ENCODE measurements at places on chromosomes 7 and 10.

- no peak for DNase-seq
These were observed 8.5 kb downstream of the CALHM2 start for GRCh38 chr10:103443475-103444185.

- no peak for DNase-seq
These were observed 23.4 kb upstream of the DPYSL4 start for GRCh38 chr10:132163278-132163765.

DNA sequence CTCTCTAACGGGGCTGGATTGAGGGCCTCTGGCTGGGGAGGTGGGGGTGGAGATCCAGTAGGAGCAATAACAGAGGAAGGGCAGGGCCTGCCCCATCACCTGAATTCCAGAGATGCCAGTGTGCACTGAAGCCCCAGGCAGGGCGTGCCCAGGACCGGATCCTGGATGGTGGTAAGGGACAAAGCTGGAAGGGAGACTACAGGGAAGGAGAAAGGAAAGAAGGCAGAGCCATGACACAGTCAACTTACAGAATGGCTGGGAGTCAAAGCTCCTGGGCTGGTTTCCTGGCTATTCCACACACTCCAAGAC, 666 bp downstream of the TMEM139 start:
- DNase-seq, result no peak

DNA sequence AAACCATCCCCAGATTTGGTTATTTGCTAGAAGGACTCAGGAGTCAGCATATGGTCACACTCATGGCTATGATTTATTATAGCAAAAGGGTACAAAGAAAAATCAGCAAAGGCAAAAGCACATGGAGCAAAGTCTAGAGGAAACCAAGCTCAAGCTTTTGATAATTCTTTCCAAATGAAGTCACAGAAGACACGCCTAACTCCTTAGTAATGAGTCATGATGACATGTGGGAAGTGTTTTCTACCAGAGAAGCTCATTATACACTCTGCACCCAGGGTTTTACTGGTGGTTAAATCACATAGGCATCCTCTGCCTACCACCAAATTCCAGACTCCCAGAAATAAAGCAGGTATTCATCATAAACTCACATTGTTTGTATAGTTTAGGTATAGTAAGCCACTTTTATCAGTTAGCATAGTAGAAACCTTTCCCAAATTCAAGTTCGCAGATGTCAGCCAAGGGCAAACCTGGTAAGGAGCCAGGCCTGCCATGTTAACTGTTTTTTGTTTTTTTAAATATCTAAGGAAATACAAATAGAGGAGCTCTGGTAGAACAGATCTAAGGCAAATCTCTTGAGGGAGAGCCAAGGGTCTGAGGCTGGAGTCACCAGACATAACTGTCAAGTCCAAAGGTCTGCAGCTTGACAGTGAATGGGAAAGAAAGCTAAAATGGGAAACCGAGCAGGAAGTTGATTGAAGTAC, 15.4 kb upstream of the HIBADH start:
- DNase-seq, result no peak

- DNase-seq, result no peak
These were observed 140.8 kb upstream of the GRB10 start for GRCh38 chr7:50923476-50923875.

DNA sequence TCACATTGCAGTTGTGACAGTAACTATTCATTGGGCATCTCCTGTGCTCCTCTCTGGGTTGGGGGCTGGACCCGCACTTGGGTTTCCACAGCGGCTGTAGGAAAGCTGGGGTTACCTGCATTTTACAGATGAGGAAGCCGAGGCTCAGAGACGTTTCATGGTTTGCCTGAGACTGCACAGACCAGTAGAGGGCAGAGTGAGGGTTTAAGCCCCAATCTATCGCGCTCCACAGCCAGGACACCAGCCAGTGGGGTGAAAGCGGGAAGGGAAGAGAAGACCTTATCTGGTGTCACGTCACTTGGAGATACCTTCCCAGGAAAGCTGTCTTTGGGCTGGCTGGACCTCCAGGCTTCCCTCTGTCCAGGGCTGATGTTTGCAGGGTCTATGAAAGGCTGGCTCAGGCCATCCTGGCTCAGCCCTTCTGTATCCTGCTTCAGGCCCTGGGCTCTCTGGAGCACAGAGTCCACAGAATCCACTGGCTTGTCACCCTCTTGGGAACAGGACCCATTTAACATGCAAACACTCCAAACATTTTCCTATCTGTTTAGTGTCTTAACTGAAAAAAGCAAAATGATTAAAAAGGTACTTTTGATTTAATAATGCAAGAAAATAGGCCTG, 167.7 kb downstream of the EMX2 start:
- DNase-seq, result no peak

DNA sequence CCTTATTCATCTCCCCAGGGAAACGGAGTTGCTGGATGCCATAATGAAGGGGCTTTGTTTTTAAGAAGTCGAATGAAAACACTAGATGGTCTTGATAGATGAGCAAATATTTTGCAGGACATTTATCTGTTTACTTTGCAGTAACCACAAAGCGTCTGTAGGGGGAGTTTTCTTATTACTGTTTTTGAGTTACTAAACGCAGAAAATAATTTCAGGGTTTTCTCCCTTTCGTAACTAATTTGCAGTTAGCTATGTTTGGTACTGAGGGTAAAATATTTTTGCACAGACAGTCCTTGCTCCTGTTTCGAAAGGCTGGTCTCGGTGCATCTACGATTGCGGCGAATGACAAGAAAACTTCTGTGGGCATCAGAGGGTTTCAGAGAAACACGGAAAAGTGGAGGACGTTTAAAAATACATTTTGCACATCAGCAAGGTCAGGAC, 505.6 kb upstream of the MKI67 start:
- no peak for DNase-seq

DNA sequence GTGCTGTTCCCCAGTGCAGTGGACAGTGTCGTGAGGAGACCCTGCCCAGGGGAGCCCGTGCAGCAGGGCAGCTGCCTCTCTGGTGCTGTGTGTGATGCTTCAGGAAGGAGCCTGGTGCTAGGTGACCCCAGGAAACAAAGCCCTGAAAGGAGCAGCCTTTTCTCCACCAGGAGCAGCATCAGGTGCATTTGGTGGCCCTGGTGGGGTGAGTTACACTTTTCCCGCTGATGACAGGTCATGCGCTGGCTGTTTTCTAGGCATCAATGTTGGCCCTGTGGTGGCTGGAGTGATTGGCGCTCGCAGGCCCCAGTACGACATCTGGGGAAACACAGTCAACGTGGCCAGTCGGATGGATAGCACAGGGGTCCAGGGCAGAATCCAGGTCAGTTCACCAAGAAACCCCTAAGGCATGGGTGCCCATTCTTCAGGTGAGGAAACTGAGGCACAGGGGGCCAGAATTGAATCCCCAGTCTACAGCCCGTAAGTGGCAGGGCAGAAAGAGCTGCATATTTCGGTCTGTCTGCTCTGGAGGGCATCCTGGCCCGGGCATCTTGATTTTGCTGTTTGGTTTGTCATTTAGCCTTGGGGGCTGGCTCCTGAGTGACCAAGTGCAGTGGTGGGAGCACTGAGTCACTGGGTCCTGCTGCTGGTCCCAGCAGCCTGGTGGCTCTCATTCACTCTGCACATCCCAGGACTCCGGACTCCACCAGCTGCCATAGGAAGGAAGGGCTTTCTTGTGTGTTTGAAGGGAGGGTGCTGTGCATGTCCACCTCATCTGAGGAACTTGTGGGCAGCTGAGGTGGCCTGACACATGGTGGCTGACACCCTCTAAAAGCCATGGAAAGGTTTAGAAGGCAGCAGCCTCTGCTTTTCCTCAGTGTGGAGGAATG, 136.3 kb downstream of the ADCY1 start:
- DNase-seq, result no peak

DNA sequence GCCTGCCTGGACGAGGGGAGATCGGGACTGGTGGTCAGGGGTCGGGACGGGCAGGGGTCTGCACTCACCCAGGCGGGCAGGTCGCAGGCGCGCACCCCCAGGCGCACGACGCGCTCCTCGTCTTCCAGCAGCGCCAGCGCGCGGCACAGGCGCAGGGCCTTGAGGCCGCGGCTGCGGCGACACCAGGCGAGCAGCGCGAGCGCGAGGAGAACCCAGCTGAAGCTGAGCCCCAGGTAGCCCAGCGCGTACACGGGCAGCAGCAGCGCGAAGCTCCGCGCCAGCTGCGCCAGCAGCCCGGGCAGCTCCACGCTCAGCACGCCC, 328 bp downstream of the ESYT2 start:
- no peak for DNase-seq

GRCh38 chr10:132396494-132397035, 435 bp upstream of the PWWP2B start:
- no peak for DNase-seq

DNA sequence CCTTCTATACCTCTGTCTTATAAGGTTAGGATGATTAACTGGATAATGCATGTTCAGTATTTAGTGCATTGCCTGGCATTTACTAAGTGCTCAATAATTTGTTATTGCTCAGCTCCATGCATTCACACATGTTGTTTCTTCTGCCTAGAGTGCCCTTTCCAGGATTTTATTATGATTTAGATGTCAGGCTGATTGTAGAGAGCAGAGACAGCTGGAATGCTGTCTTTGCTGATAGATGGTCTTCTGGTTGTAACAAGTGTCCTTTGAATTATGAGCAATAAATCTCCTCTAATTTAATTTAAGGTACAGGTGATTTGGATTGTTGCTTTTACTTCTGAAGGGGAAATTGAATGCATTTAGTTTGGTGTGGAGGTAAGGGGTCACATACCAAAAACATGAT, 548.0 kb downstream of the MAGI2 start:
- no peak for DNase-seq

GRCh38 chr10:4082861-4083260, 297.9 kb upstream of the KLF6 start:
- DNase-seq, result no peak

DNA sequence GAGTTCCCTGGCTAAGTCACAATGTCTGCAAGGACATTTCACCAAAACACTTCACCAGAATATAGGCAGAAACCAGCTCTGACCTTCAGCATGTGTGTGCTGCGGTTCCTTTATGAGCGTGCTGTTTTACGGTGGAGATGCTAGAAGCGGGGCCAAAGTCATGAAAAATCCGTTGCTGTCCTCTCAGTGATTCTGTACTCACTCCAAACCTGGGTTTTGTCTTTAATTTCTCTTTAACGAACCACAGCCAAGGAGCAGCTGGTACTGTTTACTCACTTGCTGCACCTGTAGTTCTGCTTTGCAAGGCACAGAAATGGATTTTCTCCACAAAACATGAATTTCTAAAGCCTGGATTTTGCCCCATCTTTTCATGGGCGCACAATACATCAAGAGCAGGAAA, 639.9 kb downstream of the PHTF2 start:
- DNase-seq, result no peak

- no peak for DNase-seq
These were observed 158.3 kb upstream of the ZMIZ1 start for GRCh38 chr10:78910476-78910875.

GRCh38 chr7:55024776-55025175, 6.0 kb downstream of the EGFR start:
- DNase-seq, result no peak

GRCh38 chr7:157881048-157881771, 544.4 kb downstream of the DNAJB6 start:
- no peak for DNase-seq

DNA sequence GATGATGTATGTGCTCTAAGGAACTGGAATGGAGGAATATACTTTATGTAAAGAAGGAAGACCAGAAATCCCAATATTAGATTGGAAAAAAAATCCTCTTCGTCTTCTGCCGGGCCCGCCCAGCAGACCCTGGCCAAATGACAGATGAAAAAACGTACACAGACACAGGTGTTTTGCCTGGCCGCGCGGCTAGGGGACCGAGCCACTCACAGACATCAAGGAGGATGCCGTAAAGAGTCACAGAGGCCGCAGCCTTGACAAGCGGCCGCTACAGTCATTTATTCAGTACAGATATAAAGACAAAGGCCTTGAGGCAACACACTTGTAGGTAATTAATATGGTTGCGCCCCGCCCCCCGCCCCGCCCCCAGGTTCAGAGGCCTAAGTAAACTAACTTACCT, 594.1 kb downstream of the GRM8 start:
- no peak for DNase-seq

DNA sequence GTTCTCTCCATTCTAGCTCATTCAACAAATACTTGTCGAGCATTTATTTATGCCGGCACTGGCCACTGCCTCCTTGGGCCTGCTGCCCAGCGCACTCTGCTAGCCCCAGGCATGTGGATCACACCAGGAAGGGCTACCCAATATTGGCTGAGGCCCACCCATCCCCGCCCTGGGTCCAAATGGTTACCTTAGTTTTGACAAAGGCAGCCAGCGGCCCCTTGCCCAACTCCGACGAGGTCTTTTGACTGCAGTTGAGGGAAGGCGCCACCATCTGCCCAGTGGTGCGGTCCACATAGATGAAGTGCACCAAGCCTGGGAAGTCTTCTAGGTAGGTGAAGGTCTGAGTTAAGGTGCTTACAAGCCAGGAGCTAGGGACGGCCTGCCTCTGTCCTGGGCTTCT, 7.2 kb upstream of the PYROXD2 start:
- DNase-seq, result no peak

DNA sequence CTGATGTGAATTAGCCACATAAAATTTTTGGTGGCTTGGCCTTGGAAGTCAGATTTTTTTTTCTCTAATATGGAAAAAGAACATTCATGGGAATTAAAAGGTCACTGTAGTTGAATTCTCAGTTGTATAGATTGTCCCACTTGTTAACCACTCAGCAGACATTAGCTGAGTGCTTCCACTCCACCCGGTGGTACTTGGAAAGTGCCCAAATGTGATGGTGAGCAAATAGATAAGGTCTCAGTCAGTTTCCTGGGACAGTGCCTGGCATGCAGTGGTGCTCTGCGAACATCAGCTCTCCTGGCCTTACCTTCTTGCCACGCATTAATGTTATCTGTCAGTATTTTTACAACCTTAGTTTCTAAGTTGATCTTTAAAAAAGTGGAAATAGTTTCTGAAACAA, 1.4 kb downstream of the ATP5F1C start:
- no peak for DNase-seq

DNA sequence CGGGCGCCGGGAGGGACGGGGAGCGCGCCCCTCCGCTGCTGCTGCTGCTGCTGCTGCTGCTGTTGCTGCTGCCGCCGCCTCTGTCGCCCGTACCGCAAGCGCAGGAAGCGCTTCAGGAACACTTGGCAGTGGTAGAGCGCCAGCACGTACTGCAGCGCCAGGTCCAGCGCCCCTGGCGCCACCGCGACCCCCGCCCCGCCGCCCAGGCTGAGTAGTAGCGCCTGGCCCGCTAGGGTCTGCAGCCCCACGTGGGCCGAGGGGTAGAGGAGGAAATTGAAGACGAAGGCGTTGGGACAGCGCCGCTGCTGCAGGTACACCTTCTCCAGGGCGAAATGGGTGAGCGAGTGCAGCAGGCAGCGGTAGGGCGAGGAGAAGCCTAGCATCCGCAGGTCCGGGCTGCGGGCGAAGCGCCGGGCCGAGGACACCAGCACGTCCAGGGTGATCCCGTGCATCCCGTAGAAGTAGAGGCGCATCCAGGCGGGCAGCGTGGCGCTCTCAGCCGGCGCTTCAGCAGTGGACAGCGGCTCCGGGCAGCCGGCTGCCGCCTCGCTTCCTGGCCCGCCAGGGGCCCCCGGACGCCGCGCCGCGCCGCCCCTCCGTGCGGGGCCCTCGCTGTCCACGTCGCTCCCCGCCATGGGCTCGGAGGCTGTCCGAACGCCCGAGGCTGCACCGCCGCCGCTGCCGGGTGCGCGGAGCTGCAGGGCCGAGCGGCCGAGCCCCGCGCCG, at the start of gene TMEM229A:
Gene TMEM229A, minus strand, starts transcription at position 699 of the 726 bp plus-strand sequence. Its CDS starts 64 bp downstream, at position 635.
- no peak for DNase-seq

- no peak for DNase-seq
These were observed 138.9 kb upstream of the COBL start for GRCh38 chr7:51455513-51455912.

GRCh38 chr7:27103489-27104226, 1.2 kb upstream of the HOXA2 start:
- no peak for DNase-seq

Measured in urinary bladder (tissue), 4 donors.